HL-60 (cell line): ENCODE measurements at places on chromosomes 11 and 22.
A peak's percentile ranks its signal among the peaks of the same experiment; 100 is the strongest.

GRCh38 chr11:100890789-100891188 is 203.7 kb downstream of the ARHGAP42 start:
- no peak for DNase-seq

DNA sequence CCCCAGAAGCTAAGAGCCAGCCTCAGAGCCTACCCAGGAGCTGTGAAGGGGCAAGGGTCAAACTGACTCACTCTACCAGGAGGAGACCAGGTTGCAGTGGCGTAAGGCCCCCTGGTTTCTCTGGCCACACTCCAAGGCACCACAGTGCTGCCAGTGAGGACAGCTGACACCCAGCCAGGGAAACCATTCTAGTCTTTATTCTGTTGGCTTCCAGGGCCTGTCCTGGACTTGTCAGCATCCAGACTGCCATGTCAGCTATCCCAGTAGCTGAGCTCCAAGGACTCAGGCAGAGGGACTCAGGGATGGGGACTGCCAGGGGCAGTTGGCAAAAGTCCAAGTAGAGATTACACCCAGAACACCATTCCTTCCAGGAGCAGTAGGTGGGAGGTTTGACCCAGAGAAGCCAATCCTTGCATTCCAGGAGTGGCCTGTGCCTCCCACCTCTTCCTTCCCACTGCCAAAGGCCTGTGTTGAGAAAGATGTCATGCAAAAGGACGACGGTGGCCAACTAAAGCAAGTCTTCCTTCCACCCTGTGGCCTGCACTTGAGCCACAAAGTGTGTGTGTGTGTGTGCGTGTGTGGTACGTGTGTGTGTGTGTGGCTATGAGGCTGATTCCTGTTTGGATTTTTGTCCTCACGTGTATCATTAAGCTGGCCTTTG is 3.6 kb upstream of the MAPK8IP1 start:
- no peak for DNase-seq

- no peak for DNase-seq
Measured at GRCh38 chr22:24995649-24996180, 43.2 kb downstream of the KIAA1671 start.

DNA sequence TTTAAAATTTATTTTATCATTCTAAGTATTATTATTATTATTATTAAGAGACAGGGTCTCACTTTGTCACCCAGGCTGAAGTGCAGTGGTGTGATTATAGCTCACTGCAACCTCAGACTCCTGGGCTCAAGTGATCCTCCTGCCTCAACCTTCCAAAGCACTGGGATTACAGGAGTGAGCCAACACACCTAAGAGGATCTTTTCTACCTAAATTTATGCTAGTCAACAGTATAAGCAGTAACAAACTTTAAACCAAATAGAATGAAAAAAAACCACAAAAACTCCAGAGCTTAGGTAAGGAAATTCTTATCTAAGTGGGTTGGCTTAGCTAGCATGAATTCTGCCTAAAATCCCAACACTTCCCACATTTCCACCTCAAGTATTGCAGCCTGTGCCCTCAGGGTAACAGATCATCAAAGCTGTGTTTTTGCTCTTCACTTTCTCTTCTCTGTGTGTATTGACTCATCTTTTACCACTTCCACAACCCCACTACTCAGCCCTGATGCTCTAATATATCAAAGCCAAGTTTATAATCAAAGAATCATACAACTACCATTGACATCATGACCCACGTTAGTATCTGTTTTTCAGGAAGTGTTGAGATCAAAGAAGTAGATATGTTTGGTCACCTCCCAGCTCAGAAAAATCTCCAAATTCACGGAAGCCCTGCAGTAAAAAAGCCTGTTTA is 93.7 kb upstream of the SPON1 start:
- no peak for DNase-seq

GRCh38 chr11:120188371-120188770 is 22.5 kb upstream of the OAF start:
- DNase-seq, result no peak

DNA sequence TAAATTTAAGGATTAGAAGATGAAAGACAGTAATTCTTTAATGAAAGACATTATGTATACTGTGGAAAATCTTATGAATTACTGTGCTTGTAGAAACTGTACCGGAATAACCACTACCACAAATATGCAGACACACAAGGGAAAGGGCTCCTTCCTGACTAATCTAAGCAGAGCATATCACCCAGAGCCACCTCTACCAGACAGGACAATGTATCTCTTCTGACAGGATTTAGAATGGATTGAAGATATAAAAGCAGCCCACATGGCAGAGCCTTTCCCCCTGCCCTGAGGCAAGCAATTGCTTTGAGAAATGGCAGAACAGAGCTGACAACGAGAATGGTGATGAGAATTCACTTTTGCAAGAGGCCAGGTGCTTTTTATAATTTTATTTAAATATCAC is 144.1 kb downstream of the NOX4 start:
- DNase-seq, result no peak

- no peak for DNase-seq
Measured at GRCh38 chr22:36395915-36396314, 8.1 kb upstream of the MYH9 start.

GRCh38 chr22:26516503-26516902 is 4.2 kb upstream of the TFIP11 start:
- DNase-seq, result peak; percentile 71

DNA sequence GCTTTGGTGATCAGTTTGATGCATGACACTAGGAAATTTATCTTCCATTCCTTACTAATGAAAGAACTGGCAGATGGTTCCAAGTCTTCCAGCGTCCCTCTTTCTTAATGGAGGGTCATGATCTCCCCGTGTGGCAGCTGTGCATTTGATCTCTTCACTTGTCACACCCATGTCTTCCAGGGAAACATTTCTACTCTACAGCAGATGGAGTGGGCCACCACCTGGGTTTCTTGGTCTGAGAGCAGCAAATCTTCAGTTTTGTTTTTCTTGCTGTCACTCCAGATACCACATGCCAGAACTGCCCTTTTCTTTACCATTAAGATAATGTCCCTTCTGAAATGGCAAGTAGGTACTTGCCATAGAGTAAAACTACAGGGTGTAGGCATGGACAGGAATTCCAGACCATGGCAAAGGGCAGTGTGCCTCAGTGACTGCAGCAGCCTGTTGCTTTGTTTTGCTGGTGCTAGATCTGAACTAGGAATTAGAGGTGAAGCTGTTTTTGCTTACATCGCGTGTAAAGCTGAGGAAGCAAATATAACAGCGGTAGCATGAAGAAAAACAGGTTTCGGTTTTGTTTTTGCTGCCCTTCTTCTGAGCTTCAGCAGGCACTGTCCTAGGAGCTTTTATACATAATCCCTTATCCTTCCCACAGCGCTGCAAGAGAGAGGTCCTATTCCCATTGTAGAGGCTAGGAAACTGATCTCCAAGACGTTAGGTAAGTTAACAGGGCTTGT is 20.7 kb upstream of the C11orf96 start:
- no peak for DNase-seq

DNA sequence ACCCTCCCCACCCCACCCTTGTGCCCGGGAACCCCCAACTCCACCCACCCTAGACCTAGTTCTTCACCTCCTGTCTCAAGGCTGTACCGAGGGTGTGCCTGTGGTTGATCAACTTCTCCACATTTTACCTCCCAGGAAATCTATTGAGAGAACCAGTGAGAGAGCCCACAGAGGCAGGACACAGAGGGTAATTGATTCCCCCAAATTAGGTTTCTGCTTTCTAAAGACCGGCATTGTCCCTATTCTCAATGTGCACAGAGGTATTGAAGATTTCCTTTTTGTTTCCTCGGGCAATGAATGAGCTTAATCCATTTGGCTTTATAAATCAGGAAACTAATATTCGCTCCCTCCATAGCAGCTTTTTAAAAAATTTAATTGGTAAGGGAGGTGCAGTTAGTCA is 6.0 kb upstream of the LMO1 start:
- DNase-seq, result no peak

GRCh38 chr22:46309526-46310085 is 12.9 kb downstream of the GTSE1 start:
- DNase-seq, result no peak

DNA sequence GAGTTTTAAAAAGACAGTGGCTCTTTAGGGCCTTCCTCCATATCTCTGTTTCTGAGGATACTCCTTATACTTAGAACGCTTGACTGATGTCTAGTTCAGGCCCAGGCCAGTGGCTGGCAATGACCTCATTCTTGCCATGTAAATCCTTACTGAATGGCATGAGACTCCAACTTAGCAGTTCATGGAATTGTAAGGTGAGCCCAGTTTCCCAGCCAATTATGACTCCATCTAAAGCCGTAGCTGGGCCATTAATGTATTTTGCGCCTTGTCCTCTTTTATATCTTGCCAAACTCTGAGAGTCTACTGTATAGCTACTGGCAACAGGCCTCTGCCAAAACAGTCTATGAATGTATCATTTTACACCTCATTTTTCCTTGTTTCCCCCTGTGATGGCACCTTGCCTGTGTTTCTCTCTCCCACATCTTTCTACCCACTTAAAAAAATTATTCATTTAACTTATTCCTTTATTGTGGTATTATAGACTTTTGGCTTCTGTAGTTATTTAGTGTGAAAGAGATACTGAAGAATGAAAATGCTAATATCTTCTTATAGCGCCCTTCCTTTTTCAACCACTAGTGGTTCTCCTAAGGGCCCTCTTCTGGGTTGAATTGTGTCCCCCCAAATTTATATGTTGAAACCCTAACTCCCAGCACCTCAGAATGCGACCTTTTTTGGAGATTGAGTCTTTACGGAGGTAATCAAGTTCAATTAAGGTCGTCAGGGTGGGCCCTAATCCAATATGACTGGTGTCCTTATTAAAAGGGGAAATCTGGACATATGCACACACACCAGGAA is 67.4 kb downstream of the ZNRF3 start:
- DNase-seq, result no peak

DNA sequence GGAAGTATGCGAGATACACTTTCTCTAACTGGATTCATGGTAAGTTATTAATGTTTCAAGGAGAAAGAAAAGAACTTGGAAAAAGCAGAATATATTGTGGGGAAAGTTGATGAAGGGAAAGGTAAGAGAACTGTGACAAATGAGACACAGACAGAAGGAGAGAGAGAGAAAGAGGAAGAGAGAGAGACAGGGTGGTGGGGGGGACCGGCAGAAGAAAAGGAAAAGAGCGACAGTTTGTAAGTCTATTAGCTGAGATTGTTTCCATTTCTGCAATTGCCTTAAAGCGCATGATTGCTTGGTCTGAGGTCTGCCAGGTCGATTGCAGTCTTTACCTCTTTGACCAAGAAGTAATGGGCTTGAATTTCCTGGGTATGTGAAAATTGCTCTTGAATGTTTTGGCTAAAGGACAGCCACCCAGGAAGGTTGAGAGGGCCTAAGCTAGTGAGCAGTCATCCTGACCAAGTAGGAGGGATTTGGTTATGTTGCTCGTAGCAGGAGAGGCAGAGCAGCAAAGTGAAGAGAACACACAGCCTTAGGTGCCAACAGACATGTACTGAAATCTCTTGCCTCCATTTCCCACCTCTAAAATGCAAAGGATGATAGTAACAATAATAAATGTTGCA is 23.6 kb upstream of the TMA7B start:
- DNase-seq, result no peak
